DMS53 (cell line): ENCODE measurements at places on chromosomes 6 and 20.

DNA sequence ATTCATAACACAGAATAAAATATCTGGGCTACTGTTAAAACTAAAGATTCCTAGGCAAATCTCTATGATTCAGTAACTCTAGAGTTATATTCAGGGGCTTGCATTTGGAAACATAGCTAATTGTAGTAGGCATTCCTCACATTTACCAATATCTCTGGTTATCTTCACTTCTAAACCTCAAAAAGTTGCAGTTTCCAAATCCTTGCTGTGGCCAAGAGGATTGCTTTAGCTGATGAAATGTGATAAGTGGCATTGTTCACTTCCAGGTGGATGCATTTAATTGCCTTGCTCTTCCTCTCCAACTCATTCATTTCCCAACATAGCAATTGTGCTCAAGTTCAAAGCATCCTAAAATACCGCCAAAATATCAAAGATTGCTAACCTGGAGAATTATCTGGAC is 246.6 kb downstream of the GRIK2 start:
- no peak for DNase-seq

- DNase-seq, result no peak
These were observed 54.4 kb upstream of the RBM24 start for GRCh38 chr6:17226786-17227233.

DNA sequence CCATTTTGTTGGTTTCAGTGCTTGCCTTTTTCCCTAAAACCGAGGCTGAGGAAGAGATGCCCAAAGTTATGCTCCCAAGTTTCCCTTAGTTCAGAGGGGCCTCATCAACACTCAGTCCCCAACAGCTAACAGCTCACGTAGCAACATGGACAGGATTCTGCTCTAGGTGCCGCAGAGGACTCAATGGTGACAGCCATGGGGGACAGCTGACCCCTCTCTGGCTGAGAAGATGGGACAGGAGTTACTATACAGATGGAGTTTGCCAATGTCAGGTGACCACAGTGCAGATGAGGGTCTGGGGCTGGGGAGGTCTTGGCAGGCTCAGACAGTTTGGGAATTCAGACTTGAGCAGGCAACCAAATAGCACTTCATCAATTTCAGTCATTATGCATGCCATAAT is 67.3 kb downstream of the NPEPL1 start:
- no peak for DNase-seq

DNA sequence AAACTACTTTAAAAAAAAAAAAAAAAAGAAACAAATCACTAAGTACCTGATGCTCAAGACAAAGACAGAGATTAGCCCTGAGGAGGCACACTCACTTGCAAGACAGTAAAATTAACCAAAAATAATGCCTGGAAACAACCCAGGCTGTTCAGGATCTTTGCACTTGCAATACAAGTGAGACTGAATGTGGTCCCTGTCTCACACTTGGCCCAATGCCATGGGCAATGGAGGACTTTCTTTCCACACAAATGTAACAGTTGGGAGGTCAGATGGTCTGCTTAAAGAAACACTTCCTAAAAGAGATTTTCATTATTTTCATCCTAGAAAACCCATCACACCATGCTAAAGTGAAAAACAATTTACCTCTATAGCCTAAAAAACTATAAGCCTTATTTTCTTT is 16.2 kb downstream of the STAU1 start:
- DNase-seq, result no peak

- DNase-seq, result no peak
These were observed 85.4 kb downstream of the CHMP4B start for GRCh38 chr20:33896509-33896908.

- no peak for DNase-seq
These were observed 64.4 kb downstream of the ADNP start for GRCh38 chr20:50866831-50867230.

DNA sequence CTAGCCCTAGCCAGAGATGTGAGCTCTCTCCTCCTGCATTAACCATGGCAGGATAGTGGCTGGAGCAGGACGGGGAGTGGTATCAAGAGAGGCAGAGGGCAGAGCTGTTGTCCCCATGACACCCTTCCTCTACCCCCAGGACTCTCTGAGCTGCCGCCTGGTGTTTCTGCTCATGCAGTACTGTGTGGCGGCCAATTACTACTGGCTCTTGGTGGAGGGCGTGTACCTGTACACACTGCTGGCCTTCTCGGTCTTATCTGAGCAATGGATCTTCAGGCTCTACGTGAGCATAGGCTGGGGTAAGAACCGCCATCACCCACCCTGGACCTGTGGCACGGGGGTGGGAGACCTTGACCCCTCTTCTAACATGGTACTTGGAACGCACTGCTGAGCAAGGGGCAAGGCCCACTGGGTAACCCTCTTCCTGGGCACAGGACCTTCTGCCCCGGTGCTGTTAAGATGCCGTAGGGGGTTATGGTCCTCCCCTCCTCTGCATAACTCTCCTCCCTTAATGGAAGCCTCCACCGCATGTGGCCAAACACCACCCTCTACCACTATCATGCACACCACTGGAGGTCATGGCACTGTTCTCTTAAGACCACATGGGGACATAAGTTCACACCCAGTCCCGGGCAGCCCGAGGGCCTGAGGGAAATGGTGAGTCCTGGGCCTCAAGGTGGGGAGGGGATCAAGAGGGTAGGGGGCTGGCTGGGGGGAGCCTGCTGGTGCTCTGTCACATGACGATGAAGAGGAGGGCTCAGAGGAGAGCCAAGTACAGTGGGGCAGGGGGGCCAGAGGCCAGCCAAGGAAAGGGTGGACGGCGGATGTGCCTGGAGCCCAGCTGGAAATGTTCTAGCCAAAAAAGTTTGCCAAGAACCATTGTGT is 25.1 kb downstream of the GLP1R start:
- no peak for DNase-seq

- no peak for DNase-seq
These were observed 106.5 kb upstream of the TIAM2 start for GRCh38 chr6:154888421-154889295.

DNA sequence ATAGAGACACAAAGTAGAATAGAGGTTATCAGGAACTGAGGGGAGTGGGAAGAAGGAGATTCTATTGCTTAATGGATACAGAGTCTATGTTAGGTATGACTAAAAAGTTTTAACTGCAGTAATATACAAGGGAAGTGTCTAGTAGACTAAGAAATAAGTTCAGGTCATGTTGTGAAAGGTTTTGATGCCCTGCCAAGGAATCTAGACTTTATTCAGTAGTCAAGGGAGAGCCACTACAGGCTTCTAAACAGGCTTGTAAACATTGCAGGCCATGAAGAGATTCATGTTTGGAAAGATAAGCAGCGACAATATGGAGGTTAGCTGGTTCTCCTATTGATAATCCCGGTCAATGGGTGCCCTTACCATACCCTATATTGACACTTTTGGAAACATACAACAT is 352.8 kb upstream of the SOX4 start:
- DNase-seq, result no peak

- DNase-seq, result no peak
These were observed 178.3 kb downstream of the TMEM242 start for GRCh38 chr6:157144859-157145568.

DNA sequence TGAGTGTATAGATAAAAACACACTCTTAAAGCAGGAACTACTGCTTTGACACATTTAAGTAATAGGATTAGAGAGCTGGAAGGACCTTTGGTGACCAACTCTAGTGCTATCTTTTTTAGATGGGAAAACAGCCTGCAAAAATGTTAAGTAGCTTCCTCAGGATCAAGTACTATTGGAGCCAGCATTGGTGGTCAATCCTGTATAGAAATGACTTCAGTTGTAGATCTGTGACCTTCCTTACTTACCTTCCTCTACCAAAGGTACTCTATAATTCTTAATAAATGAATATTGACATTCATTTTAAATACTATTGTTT is 18.7 kb downstream of the KCNQ5 start:
- no peak for DNase-seq

DNA sequence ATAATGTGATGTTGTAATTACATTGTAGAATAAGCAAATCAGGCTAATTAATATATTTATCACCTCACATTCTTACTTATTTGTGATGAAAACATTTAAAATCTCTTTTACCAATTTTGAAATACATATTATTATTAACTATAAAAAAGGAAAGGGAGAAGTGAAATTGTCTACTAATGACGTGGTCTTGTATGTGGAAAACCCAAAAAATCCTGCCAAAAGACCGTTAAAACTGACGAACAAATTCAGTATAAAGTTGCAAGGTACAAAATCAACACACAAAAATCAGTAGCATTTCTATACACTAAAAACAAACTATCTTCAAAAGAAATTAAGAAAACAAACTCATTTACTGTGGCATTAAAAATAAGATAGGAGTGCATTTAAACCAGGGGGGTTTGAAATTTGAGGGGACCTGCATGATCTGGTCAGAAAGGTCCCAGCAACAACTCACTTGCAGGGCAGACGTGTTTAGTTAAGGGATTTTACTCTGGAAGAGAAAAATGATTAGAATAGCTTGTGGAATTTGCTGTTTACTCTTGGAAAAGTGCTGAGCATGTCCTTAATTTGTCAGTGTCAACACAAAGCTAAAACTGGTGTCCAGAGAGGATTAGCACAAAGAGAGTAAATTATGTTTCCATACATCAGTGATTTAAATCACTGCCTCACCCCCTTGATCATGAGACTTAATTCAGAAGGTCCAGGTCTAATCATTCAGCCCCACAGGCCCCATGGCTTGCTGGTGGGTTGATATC is 235.0 kb upstream of the RIN2 start:
- DNase-seq, result no peak

DNA sequence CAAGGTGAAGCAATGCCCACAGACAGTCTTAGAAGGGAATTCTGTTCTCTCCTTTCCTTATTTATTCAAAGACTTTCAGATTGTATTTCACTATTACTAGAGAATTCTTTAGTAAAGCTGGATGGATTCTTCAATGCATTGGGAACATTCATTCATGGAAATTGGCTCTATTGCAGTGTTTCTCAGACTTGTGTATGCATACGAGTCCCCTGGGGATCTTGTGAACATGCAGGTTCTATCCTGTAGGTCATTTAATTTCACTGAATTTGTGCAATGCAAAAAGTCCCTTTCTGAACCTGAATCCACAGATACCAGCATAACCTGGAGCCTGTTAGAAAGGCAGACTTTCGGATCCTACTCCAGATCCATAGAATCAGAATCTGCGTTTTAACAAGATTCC is 160.9 kb upstream of the AHI1 start:
- DNase-seq, result no peak

GRCh38 chr6:163780994-163781393 is 366.5 kb downstream of the QKI start:
- no peak for DNase-seq
